ENCODE measurements at places on chromosomes 6 and 20. TPM values are rescaled to one million over a fixed set of nuclear protein-coding genes. Genes with fewer than 3 reads are reported as not detected.

The OTOR gene
- not detected for total RNA-seq

The OCSTAMP gene
- total RNA-seq: not detected

The SLC32A1 gene
- not detected for total RNA-seq

The LHFPL5 gene
- not detected for total RNA-seq

The SUMO4 gene
- total RNA-seq: 5.0 TPM

The RBPJL gene
- not detected for total RNA-seq

The CDS2 gene
- total RNA-seq: 58.1 TPM

The SLC22A1 gene
- total RNA-seq: 1.2 TPM

The CALHM4 gene
- total RNA-seq: not detected

The BTN2A1 gene
- 24.7 TPM for total RNA-seq

The TBX18 gene
- total RNA-seq: 84.1 TPM

The MEP1A gene
- total RNA-seq: not detected

The TMEM244 gene
- total RNA-seq: not detected

The DDO gene
- total RNA-seq: 0.42 TPM

The TOX2 gene
- 3.9 TPM for total RNA-seq

The LY6G5B gene
- 20.6 TPM for total RNA-seq

The CLPSL2 gene
- total RNA-seq: not detected

The RAB44 gene
- 1.0 TPM for total RNA-seq

The TRERF1 gene
- 24.7 TPM for total RNA-seq

The NFKBIE gene
- 8.0 TPM for total RNA-seq

The MROH8 gene
- total RNA-seq: 3.1 TPM

The DDX43 gene
- total RNA-seq: 0.94 TPM

The HLA-G gene
- not detected for total RNA-seq

The BTN1A1 gene
- total RNA-seq: not detected

The SLC13A3 gene
- total RNA-seq: 5.1 TPM

The ZNF322 gene
- total RNA-seq: 27.7 TPM

All from ureter (tissue), 1 donor.